ENCODE measurements at places on chromosomes 4 and X.

- no peak for DNase-seq
Observed at GRCh38 chr4:153824501-153824900, 35.6 kb upstream of the SFRP2 start.

DNA sequence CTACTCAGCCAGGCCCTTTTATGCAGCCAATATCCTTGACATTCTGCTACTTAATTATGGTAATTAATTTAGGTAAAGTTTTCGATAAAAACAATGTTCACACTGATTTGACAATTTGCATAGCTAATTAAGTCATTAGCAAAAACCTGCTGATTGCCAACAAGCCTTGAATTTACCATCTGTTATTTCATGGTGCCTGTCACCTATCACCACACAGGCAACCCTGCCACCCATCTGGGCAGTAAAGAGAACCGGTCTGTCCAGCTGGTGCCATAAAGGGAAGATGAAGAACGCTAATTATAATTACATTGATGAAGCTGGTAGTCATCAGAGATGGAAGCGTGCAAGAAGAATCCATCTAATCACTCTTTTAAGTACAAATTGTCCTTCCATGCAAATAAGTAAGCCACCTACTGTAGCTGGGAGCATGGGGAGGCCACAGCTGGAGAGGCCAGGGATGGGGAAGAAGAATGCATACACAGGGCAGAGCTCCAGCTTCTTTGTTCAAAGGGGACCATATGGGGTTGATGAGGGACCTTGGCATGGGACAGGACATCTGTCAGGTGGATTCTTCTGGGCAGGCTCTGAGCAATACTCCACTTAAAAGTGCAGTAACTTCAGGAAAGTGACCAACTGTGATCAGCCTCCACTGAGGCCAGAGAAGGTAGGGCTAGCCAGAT is 277.3 kb upstream of the TAPT1 start:
- DNase-seq, result no peak

DNA sequence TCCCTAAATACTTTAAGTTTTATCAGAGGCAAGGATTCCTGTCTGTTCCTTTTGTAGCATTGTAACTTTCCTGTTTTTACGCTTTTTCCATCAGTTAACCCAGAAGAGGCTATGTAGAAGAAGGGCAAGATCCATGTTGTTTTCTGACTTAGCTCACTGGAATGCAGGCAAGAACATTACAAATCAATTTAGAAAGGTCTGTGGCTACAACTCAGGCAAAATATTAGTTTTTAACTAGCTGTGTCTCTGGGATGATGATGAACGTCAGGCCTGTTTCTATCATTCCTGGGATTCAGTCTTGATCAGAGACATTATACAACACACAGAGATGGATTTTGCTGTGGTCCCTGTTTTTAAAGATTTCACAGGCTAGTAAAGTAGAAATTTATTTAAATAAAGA is 813.0 kb upstream of the POU3F4 start:
- DNase-seq, result no peak

GRCh38 chr4:124212815-124213630 is 499.5 kb downstream of the ANKRD50 start:
- no peak for DNase-seq

DNA sequence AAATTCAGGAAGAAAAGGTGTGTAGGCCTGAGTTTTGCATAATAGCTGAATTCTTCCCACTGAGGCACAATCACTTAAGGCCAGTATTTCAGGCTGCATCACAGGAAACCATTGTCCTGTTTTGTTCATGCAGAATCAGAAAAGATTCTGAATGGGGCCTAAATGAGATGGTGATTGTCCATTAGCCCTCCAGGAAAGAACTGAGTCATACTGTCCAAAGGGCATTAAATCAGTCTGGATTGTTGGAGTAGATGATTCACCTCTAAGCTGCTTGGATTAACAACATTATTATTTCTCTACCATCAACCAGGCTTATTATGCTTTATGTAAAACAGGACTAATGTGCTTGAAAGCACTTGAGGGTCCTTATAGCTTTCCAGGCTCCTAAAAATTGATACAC is 36.2 kb downstream of the CT47B1 start:
- no peak for DNase-seq

DNA sequence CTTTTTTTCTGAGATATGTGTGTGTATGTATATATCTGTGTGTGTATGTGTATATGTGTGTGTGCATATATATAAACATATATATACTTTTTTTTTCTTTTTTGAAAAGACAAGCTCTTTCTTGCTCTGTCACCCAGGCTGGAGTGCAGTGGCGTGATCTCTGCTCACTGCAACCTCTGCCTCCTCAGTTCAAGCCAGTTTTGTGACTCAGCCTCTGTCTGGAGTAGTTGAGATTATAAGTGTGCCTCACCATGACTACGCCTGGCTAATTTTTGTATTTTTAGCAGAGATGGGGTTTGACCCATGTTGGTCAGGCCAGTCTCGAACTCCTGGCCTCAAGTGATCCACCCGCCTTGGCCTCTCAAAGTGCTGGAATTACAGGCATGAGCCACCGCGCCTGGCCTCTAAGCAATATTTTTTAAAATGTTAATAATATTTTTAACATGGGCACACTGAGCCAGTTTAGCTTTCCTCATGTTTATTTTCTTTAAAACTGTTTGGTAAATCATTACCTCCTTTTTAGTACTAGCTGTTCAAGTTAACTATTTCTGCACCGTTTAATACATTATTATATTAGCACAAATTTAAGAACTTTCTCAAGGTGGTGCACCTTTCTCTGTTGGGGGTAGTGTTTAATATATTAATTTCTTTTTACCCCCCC is 33.3 kb downstream of the BBS12 start:
- DNase-seq, result no peak

DNA sequence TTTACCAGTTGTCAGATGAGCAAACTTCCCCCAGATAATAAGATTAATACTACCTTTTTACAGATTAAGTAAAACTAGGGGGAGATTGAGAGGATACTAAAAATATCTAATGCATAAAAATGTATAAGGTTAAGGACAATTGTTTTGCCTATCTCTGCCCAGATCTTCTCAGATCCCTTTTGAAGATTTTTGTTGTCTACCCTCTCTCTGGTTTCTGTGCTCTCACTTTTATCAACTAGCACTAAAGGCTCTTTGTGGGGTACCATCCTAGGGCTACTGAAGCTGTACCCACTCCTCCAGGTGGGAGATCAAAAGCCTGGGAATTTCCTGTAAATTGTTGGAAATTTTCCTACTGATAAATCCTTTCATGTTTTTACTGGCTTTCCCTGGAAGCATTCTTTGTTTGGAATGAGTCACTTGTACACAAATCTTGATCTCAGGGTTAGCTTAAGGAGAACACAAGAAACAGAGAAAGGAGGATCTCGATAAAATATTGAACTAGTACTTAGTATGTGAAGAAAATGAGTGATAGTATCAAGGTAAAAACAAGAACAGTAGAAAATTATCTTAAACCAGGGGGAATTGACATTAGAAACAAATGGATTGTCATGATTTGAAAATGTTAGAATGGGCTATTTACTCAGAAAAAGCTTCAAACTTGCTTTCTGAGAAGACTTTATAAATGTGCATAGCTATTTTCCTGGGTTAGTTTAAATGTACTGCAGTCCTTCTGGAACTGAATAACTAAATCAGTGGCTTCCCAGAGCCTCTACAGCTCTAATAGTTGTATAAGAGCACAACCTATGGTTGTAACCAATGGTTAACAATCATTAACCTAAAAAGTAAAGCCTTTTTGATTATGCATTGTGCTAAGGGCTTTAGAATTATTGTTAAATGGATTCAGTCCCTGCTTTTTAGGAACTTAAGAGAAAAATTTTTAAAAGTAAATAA is 679.9 kb upstream of the MAGEB2 start:
- DNase-seq, result no peak

- no peak for DNase-seq
Observed at GRCh38 chr4:1488357-1488756, 82.1 kb upstream of the NKX1-1 start.

DNA sequence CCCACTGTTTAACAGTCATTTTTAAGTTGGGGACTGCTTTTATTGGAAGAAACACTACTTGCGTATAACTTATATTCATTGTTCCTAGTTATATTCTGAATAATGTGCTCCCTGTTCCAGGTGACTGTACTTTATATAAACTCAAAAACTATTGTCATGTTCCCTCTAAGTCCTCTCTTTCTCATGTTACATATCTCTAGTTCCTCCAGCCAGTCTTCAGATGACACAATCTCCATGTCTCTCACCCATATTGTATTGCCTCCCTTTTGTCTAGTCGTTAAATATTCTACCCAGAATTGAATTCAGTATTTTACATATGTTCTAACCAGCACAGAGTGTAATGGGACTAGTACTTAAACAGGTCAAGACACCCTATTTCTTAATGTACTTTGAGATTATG is 5.3 kb downstream of the VAMP7 start:
- DNase-seq, result no peak

- DNase-seq, result no peak
Observed at GRCh38 chr4:122819708-122820449, 6.8 kb upstream of the FGF2 start.

DNA sequence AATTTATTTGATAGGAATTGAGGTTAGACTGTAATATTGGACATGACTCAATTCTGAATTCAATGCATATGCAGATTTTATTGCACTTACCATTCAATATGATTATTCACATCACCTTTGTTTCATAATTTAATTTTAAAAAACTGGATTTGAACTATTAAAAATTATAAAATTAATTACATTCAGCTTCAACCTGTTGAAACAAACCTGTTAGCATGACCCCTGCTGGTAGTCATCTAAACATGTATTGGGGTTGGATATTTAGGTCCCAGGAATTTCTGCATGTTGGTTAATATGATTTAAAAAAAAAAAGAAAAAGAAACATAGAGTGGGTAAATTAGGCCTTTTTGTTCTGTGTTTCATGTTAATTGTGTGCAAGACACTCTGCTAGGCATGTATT is 85.9 kb downstream of the ARSJ start:
- DNase-seq, result no peak

- DNase-seq, result no peak
Observed at GRCh38 chr4:153452658-153453378, 13.3 kb upstream of the TMEM131L start.

- DNase-seq, result no peak
Observed at GRCh38 chr4:59818656-59819055, 1381.5 kb upstream of the ADGRL3 start.

- DNase-seq, result no peak
Observed at GRCh38 chrX:13938829-13939530, 90.7 kb downstream of the GEMIN8 start.

DNA sequence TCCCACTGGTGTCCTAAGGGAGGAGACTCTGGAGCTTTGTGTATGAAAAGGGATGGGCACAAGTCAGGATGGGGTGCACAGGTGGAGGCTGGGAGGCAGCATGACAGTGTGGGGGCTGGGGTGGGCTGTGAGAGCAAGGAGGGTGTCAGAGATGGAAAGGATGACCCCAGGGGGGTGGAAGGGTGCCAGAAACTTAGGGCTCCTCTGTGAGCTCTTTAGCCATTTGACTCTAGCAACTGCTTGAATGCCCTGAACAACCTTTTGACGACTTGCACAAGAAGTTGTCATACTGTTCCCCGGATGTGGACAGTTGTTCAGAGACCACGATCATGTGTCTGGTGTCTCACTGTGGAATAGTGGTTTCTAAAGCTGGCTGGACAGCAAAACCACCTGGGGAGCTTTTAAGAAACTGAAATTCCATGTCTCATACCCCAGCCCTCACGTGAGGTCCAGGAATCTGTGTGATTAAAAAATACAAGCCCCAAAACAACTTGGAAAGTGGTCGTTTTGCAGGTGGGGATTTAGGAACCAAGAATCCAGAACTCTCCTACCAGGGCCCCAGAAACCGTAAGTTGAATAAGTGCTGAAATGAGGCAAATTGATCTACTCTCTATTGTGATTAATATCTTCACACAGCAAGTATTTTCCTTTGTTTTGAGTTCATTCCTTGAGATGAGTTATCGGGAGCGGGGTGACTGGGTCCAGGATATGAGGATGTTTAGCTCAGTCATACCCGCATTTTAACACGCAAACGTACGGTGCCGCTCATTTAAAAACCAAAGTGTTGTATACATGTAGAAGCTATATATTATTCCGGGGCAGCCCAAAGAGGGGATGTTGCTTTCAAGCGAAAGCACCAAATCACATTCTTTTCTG is 3.4 kb downstream of the RHOH start:
- DNase-seq, result peak; percentile 66

- DNase-seq, result no peak
Observed at GRCh38 chr4:39732728-39733127, 34.8 kb downstream of the UBE2K start.

GRCh38 chr4:165874072-165874790 is 1.2 kb downstream of the TLL1 start:
- DNase-seq, result no peak

- no peak for DNase-seq
Observed at GRCh38 chr4:182826391-182826790, 90.8 kb downstream of the DCTD start.

DNA sequence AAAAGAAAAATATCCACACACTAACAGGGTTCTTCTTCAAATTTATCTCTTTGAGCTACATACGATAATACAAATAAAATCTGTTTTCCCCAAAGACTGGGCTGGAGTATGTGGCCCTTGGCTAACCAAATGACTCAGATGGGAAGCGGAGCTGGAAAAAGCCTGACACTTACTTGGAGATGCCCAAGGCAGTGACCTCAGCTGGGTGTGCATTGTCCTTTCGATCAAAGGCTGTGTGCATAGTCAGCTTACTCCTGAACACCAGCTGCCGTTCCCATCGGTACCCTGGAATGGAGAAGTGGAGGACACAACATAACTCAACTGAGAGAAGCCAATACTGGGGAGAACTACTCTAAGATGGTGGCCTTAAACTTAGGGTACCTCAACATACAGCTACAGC is 95.1 kb downstream of the CDS1 start:
- no peak for DNase-seq

DNA sequence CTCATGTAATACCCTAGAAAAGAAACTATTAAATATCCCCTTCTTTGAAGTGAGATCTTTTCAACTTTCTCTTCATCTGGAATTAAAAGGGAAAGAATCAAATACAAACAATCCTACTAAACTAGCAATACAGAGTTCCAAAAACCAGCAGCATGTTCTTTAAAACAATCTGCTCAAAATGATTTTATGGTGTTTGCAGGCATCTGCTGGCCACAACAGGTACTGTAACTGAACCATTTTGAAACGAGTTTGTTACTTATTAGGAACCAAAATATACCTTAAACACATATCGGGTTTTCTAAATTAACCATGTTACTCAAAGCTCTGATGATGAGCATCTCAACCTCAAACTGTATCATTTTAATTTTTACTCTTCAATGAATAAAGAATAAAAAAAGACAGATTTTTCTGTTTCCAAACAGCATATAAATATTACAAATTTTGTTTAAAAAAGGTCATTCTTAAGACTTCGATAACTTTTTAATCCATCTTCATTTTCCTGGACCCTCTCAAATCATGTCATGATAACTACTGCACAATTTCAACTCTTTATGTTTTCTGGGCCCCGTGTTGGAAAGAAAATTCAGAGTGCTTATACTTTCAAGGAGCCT is 56.5 kb downstream of the ARAP2 start:
- no peak for DNase-seq
